ENCODE measurements at places on chromosomes 11 and 22.

DNA sequence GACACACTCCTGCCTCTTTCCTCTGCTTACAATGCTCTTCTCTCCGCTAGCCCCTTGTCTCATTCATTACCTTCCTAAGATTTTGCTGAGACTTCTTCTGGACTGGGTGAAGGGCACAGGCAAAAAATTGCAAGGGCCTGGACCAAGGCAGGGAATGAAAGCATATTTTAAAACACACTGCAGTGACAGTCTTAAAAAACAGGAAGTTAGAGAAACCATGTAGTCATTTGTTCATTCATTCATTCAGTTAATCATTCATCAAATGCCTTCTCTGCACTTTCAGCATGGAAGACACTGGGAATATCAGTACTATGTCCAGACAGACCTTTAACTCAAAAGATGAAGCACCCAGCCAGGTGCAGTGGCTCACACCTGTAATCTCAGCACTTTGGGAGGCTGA, 44.9 kb upstream of the SWAP70 start:
- no peak for DNase-seq

- no peak for DNase-seq
These were observed 119.8 kb downstream of the CSTPP1 start for GRCh38 chr11:47056261-47056915.

DNA sequence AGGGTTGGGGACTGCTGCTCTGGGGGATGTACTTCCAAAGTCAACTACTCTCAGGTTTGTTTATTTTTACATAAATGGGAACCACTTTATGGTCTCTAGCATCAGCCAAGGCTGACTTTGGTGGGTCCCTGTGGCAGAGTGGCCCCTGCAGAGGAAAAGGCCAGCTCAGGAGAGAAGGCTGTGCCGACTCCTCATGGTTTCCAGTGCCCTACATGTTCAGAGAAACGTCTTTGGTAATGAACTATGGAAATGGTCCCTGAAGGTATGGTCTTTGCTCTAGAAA, 3.0 kb upstream of the ZDHHC8 start:
- no peak for DNase-seq

- no peak for DNase-seq
These were observed 13.5 kb downstream of the PRR14L start for GRCh38 chr22:31736458-31736857.

- DNase-seq = no peak
These were observed 13.6 kb downstream of the SHISAL1 start for GRCh38 chr22:44299124-44299523.

Data from brain (organoid and tissue), 16 donors.